ENCODE measurements at places on chromosomes 7 and 10.

DNA sequence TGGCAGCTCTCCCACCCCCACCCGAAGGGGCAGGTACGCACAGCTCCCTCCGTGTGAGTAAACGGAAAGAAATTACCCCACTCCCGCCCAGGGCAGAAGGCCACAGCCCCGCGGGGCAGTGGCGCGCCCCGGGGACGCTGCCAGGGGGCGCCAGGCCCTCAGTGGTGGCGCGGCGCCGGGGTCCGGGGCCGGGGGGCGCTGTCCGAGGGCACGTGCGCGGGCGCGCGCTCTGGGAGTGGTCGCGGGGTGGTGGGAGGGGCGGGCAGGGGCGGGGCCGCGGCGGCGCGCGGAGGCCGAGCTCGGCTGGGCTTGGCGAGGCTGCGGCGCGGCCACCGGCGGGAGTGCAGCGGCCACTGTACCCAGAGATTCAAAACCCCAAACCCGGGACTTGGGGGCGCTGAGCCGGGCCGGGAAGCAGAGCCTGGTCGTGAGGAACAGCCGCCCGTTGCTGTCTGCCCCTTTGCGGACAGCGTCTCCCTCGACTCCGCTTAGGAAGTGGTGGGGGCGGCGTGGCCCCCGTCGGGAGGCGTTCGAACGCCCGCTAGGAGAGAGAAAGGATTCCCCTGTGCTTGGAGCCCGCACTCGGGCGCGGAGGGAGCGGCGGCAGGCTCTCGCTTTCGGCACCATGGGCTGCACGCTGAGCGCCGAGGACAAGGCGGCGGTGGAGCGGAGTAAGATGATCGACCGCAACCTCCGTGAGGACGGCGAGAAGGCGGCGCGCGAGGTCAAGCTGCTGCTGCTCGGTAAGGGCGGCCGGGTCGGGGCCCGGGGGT is at the start of gene GNAI1:
Gene GNAI1 (plus strand): TSS at position 296 of the 773 bp plus-strand sequence. CDS start 330 bp downstream, at position 626.
- no peak for DNase-seq

DNA sequence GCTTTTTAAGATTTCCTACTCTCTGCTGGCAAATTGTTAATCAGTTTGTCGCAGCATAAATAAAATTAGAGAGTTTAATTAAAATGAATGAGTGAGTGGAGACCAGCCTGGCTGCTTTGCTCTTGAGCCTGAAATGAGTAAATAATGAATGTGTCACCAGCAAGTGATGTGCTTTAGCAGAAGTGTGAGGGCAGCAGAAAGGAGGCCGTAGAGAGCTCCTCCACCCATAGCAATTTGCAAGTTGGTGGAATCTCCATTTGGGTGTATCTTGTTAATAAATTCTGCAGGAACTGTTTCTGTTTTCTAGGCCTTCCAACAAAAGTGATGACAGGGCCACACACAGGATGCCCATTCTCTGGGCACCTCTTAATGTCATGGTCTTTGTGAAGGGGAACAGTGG is 18.8 kb upstream of the ERCC6 start:
- DNase-seq: no peak

DNA sequence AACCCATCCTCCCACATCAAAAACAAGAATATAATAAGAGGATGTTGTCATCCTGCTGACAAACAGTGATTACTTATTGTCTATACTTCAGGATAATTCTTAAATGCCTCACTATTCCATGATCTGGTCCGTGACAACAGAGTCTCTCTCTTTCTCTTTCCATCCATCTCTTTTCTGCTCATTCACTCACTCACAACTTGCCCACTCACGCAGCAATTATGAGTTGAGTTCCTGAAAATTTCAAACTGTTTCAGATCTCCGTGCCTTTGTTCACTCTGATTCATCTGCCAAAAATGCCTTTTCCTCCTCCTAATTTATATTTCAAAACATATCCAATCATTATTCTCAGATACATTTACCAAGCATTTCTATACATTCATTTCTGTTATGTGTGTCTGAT is 1.4 kb downstream of the OR6B1 start:
- no peak for DNase-seq

DNA sequence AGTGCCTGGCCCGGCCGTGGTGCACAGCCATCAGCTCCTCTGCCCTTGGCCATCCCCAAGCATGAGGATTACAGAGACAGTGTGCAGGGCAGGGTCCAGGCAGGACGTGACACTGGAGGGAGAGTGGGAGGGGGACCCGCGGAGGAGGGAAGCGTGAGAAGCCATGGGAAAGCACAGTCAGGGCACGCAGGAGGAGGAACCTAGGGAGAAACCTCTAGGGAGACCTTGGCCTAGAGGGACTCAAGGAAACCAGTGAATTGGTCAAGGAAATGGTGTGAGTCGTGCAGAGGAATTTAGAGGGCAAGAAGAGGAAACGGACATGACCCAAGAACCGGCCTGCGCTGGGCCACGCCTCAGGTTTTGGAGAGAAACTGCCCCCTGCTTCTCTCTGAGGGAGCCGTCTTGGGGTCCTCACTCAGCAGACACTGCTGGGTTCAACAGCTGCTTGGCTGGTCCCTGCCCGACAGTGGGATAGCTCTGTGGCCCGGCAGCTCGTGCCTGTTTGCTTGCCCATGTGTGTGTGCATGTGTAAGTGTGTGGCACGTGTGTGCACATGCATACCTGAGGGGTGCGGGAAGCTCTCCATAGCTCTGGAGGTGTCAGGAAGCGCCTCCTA is 3.2 kb downstream of the OPN4 start:
- no peak for DNase-seq

GRCh38 chr10:70053841-70054288 is 1.2 kb downstream of the MACROH2A2 start:
- no peak for DNase-seq

- DNase-seq: no peak
These were observed 99.6 kb upstream of the ANLN start for GRCh38 chr7:36289833-36290661.
